ENCODE measurements at places on chromosomes 13 and 19.

- no peak for DNase-seq
Measured at GRCh38 chr19:54230031-54230430, 7.2 kb upstream of the LILRB3 start.

DNA sequence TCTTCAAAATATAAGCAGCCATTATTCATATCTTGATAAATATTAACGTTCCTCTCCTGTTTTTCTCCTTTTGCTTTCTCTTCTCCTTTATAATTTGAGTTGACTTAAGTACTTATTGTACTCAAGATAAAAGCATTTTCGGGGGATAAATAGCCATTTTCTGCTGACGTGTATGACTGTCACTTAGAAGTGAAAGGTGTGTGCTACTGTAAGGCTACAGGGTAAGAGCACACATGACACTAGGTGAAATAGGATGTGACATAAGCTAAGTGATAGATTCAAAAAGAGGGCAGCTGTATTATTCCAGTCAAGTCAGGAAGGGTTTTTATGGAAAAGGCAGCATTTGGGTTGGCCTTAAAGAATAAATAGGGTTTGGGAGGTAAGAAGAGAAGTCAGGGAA, 128.5 kb downstream of the GPC6 start:
- no peak for DNase-seq

DNA sequence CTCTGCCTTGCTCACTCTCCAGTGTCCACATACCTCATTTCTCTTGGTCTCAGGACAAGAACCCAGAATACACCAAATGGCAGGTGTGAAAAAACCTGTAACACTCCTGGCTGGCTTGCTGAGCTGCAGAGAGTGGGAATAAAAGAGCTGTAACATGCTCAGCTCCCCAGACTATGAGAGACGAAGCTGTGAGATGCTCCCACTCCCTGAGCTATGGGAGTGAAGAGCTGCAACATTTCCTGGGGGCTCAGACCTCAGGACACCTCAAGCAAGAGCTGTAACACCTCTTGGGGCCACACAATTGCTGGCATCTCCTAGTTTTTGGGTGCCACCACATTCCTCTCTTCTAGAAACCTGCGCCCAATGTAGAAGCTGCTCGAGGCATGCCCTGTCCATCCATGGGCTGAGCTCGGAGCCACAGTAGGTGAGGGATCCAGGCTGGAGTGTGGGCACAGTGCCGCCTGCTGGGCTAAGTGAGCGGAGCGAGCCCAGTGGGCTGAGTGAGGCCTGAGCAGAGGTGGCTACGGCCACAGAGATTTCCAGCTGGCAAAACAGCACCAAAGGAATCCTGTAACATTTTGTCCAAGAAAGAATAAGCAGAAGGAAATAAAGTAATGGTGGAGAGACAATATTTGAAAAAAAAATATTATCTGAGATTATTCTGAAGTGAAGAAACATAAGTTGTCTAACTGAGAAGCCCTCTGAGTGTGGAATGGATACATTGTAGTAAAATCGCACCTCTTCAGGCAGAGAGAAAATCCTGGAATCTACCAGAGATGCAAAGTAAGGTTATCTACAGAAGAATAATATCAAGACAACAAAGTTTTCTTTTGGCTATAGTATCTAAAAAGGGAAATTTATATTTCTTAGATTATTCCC, 186.2 kb upstream of the PCDH9 start:
- no peak for DNase-seq

DNA sequence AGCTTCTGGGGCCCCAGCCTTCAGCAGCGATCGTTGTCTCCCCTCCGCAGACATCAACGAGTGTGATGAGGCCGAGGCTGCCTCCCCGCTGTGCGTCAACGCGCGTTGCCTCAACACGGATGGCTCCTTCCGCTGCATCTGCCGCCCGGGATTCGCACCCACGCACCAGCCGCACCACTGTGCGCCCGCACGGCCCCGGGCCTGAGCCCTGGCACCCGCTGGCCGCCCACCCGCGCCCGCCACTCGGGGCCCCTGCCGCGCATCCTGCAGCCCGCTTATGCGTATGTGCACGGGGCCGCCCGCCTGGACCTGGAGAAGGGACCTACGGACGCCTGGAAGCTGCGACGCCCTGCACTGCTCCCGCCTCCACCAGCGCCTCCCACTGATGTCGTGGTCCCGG, 28.2 kb downstream of the LTBP4 start:
- no peak for DNase-seq

GRCh38 chr19:35992907-35993765, 1.9 kb upstream of the SDHAF1 start:
- DNase-seq: no peak

DNA sequence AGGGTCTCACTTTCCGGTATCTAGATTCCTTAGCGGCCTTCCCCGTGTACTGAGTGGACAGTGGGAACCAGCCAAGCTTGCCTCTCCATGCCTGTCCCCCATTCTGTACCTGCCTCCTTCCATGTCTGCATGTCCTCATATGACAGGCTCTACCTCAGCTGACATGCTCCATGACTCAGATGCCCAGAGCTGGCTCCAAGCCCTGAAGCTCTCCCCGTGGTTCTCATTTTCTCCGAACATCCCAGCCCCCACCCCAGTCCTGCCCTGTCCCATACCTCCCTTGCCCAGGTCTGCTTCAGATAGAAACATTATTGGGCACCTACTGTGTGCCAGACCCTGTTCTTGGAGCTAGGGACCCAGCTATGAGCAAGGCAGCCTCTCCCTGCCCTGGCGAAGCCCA, 17.1 kb upstream of the SHFL start:
- no peak for DNase-seq

- DNase-seq: no peak
Measured at GRCh38 chr19:934865-935479, 9.1 kb downstream of the ARID3A start.

DNA sequence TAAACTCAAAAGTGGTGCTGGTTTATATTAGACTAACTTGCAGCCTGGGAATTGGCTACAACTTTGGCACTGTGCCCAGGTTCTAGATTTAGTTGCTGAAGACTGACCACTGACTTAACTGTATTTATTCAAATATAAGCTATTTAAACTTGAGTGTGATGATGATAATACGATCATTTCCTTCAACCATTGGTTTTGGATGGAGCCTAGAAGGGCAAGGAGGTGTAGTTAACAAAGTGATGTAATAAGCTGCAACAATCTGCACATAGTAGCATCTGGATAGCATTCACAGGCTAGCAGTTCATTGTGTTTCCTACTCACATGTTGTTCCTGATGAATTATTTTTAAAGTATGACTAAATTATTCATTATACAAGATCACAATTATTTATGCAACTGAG, 55.2 kb upstream of the DACH1 start:
- peak; percentile 4 for DNase-seq

DNA sequence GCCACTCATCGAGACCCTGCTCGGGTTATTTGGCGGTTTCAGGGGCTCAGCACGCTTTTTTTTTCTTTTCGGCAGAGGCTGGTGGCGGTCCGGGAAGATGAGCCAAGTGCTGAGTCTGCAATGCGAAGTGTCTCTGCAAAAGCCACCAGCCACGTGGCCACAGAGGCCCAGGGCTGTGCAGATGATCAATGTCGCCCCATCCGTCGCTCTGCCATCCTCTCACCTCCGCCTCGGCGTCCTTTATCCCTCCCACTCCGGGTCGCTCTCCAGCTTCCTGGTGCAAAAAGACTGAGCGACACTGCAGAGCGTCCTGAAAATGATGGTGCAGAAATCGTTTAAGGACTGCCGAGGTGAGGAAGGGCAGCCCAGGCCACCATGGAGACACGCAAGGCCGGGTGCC, 55.0 kb downstream of the TINCR start:
- DNase-seq: no peak

DNA sequence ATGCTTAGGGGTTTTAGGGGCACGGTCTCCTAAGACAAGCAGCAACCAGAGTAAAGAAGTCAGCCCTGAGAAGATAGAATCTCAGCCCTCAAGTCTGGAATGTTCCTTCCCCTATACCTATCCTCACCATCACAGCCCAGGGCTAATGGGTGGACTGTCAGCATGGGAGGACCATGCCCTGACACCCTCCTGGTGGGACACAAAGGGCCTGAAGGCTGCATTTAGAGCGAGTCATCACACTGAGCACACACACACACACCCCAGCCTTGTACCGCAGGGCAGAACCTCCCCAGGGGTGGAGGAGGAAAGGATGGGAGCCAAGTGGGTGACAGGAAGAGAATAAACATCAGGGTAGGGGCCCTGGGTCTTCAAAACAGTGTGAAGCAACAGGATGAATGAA, 174.8 kb upstream of the SERP2 start:
- DNase-seq: no peak

DNA sequence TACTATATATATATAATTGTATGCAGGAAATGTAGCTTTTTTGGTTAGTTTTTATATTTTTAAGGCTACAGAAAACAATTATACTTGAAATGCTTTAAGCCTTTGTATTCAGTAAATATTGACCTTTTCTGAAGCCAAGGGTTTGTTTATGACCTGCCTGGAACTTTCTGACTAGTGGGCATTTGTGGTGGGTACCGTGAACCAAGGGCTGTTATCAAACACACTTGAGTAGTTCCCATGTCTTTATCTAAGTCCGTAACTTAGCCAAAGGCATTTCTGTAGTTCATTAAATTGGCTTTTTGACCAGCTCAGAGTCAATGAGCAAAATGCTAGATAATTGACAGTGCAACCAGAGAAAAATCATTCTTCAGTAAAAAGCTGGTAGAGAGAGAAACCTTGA, 1444.2 kb upstream of the SLC10A2 start:
- no peak for DNase-seq

DNA sequence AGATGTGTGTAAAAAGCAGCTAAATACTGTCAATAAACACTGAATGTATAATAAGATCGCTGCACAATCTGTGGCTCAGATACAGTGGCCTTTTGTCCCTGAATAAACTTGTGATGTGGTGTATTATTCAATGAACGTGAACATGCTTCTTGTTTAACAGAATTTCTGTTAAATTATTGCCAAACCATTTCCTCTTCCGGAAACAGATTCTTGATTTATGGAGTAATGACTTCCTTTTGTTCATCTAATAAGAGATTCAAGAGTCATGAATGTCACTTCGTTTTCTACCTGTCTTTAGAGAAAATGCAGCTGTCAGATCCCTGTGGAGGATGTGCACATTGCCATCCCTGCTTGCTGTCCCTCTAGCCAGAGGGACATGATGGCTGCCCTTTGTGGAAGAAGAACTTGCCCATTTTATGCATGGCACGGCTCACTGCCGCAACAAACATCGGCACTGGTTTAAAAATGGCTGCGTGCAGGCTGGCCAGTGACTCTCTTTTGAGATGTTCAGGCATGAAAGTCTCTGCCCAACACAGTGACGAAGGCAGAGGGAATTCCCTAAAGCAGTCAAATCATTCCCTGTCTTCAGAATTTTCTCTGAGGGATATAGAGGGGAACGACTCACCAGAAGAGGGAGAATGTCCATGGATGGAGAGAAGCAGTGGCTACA, 3.1 kb upstream of the TNFSF13B start:
- no peak for DNase-seq

DNA sequence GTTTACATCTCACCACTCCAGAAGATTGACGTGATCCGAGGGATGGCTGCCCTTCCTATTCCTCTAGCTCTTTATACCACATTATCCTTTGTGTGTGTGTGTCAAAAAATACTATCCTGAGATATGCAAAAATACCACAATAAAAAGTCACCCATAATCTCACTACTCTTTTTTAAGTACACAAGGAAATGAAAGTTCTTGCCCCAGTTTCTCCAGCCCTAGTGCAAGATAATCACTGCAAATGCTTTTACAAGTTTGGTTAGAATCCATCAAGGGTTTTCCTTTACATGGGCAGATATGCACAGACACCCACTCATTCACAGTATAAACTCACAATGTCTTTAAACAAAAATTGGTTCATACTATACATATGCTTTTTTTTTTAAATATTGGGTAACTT, 89.3 kb downstream of the DIAPH3 start:
- no peak for DNase-seq

- DNase-seq: peak; percentile 54
Measured at GRCh38 chr13:37701306-37701705, 102.7 kb upstream of the POSTN start.

- DNase-seq: no peak
Measured at GRCh38 chr13:97321616-97322321, 99.6 kb downstream of the MBNL2 start.

DNA sequence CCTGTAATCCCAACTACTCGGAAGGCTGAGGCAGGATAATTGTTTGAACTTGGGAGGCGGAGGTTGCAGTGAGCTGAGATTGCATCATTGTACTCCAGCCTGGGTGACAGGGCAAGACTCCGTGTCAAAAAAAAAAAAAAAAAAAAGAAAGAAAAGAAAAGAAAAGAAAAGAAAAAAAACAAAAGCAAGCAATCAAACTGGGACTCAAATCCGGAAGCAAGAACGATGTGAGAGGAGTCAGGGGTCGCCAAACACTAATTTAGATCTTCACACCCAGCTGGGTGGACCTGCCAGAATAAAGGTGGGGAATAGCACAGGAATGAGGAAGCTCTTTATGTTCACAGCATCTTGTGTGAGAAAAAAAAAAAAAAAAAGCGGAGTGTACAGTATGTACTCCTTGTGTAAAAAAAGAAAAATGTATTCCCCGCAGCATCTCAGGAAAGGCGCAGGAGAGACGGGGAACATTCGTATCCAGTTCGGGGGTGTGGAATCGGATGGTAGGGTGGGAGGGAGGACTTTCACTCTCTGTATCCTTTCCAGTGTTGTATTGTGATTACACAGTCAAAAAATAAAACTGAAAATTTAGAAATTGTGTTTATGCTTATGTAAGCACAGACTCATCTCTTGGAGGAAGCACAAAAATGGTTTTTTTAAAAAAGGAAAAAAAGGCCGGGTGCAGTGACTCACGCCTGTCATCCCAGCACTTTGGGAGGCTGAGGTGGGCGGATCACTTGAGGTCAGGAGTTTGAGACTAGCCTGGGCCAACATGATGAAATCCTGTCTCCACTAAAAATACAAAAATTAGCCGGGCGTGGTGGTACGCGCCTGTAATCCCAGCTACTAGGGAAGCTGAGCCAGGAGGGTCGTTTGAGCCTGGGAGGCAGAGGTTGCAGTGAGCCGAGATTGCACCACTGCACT, 7.6 kb downstream of the DNAJB1 start:
- peak; percentile 58 for DNase-seq

- DNase-seq: no peak
Measured at GRCh38 chr19:17977021-17977420, 10.1 kb downstream of the KCNN1 start.

All from BJ (cell line).